Spinal cord (tissue), 10 donors: ENCODE measurements at places on chromosomes 11 and 22. TPM values are rescaled to one million over a fixed set of nuclear protein-coding genes. Genes with fewer than 3 reads are reported as not detected.

DNA sequence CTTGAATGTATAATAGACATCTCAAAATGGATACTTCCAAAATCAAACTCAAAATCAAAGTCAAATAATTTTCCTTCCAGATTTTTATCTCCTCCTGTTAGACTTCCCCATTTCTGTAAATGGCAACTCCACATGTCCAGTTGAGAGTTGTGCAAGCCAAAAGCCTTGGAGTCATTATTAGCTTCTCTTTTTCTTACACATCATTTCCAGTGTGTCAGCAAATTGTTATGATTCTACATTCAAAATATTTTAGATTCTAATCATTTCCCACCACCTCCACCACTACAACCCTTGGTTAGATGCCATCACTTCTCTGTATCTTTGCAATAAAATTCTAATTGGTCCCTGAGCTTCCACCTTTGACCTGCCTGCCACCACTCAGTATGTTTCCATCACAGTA is 155.7 kb downstream of the CNTN5 start:
- no peak for DNase-seq

DNA sequence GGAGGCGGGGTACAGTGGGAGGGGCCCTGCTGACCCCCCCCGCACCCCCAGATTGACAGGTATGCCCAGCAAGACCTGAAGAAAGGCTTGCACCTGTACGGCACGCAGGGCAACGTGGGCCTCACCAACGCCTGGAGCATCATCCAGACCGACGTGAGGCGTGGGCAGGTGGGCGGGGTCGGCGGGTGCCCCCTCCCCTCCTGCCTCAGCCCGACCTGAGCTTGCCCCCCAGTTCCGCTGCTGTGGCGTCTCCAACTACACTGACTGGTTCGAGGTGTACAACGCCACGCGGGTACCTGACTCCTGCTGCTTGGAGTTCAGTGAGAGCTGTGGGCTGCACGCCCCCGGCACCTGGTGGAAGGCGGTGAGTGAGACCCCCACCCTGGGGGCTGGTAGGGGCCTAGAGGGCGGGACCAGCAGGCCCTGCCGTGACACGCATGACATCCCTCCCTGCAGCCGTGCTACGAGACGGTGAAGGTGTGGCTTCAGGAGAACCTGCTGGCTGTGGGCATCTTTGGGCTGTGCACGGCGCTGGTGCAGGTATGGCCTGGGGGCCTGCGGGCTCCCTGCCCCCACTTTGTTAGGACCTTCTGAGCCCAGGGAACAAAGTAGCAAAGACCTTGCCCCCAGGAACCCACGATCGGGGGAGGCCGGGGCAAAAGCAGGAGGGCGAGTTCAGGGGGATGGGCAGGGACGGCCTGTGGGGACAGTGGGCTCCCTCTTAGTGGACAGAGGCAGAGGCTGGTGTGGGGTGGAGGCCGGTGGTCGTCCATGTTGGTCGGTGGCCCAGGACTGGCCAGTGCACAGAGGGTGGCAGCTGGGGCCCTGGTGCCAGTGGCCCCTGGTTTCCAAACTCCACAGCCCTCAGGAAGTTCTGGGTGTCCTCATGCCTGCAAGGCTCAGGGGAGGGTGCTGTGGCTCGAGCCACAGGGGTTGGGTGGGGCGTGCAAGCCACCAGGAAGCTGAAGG is 23.1 kb downstream of the TSPAN4 start:
- DNase-seq = no peak

The OR8D1 gene
- total RNA-seq = not detected

DNA sequence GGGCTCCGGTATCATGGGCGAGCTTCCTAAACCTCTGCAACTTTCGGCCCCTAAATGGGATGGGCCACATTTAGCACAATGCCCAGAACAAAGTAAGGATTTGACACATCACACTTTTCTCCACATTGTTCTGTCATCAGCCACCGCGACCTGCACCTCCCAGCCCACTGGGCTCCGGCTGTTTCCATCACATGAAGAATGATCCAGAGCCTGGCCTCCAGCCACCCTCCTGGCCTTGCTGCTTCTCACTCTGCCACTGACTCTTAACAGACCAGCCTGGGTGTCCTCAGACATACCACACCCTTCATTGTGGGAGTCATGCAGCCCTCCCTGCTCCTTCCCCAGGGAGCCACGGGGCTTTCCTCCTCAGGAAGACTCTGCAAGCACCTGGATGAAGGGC is 113.7 kb downstream of the IGLL1 start:
- DNase-seq = no peak

- no peak for DNase-seq
Measured at GRCh38 chr11:35750315-35750714, 87.7 kb downstream of the TRIM44 start.

- no peak for DNase-seq
Measured at GRCh38 chr11:126450806-126451205, 95.3 kb downstream of the ST3GAL4 start.

- no peak for DNase-seq
Measured at GRCh38 chr11:22749536-22749935, 80.1 kb downstream of the SVIP start.

The FEN1 gene
- 20.7 TPM for total RNA-seq

GRCh38 chr22:41481925-41482318 is 13.0 kb downstream of the ACO2 start:
- DNase-seq = no peak

DNA sequence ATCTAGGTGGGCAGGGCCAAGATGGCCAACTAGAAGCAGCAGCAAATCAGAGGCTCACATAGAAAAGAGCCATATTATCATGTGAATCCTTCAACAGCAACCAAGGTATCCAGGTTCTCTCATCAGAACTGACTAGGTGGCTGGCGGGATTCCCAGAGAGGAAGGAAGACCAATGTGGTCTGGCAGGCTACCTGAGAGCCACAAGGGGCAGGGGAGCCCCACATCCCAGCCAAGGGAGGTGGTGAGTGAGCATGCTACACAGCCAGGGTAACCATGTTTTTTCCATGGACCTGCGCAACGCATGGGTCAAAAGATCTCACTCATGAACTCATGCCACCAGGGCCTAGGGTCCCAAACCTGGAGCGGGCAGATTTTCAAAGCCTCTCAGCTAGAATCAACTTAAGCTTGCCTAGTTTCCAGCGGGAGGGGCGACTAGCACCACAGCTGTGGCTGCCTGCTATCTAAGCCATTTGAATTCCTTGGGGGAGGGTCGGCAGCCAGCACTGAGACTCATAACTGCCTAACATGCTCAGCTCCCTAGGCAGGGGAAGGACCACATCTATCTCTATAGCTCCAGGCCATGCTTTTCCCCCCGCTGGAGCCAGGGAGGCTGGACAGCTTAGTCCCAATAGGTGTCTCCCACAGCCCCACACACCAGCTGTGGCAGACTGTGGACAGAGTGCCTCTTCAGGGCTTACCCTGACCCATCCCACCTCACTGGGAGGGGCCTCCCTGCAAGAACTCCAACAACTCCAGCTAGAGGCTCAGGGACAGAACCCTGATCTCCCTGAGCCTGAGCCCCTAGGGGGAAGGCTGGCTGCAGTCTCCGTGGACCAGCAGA is 28.7 kb upstream of the CASP12 start:
- no peak for DNase-seq

DNA sequence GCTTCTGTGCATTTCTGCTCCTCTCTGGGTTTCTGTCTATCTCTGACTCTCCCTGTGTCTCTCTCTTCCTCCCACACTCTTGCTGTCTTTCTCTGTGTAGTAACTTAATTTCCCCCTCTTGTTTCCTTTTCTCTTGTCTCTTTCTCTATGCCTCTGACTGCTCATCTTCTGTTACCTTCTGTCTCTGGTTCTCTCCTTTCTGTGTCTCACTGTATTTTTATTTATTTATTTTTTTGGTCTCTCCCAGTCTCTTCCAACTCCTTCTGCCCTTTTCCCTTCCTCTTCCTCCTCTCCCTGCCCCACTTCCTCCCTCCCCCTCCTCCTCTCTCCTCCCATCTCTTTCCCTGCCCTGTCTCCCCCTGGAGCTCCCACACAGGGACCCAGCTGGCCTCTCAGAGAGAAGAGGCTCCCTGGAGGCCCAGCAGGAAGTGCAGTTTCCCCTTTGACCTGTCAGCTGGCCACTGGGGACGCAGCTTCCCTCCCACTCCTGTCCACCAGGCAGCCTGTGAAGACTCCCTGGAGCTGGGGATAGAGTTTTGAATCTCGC is 38.3 kb upstream of the MYH9 start:
- DNase-seq = no peak

GRCh38 chr11:4466871-4467442 is 15.5 kb upstream of the OR52K1 start:
- DNase-seq = no peak

- DNase-seq = no peak
Measured at GRCh38 chr22:32858957-32859356, 57.5 kb downstream of the TIMP3 start.

The CHRM4 gene
- total RNA-seq = 1.0 TPM

- DNase-seq = peak; percentile 65
Measured at GRCh38 chr22:20130731-20131596, 640 bp upstream of the ZDHHC8 start.

GRCh38 chr22:30192427-30192826 is 54.1 kb downstream of the LIF start:
- DNase-seq = no peak

DNA sequence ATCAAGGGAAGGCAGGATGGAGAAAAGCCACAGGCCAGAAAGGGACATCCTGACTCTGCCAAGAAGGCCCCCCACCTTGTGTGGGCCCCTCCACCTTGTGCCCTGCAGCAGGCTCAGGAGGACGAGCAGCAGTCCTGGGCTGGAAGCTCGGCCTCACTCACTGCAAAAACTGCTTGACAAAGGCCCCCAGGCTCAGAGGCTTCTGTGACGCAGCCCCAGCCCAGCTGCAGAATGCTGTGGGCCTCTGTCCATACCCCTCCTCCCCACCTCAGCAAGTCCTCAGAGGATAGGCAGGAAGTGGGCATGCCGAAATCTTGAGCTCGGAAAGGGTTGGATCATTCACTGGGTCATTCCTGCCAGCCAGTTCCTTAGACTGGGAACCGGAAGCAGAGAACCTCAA is 61.9 kb downstream of the NRXN2 start:
- no peak for DNase-seq

- no peak for DNase-seq
Measured at GRCh38 chr22:48501231-48501750, 1326.4 kb downstream of the BRD1 start.

The TRPM5 gene
- total RNA-seq = 0.11 TPM

The FANCF gene
- total RNA-seq = 12.8 TPM

GRCh38 chr22:23281406-23282088 is 101.2 kb downstream of the BCR start:
- peak; percentile 94 for DNase-seq

GRCh38 chr11:114615448-114616361 is 20.1 kb upstream of the NXPE4 start:
- no peak for DNase-seq

The MUC2 gene
- total RNA-seq = not detected

The TEX12 gene
- total RNA-seq = 0.99 TPM

The MS4A1 gene
- 0.17 TPM for total RNA-seq

The NAT10 gene
- 30.5 TPM for total RNA-seq

GRCh38 chr11:133803026-133803425 is 42.3 kb downstream of the SPATA19 start:
- no peak for DNase-seq

GRCh38 chr11:116043857-116044256 is 539.6 kb upstream of the CADM1 start:
- DNase-seq = no peak

GRCh38 chr11:8932564-8933180 is at the start of gene C11orf16:
Gene C11orf16 (minus strand): TSS chr11:8932947. CDS start chr11:8932308, 639 bp downstream.
- no peak for DNase-seq

The SERPING1 gene
- 35.7 TPM for total RNA-seq

DNA sequence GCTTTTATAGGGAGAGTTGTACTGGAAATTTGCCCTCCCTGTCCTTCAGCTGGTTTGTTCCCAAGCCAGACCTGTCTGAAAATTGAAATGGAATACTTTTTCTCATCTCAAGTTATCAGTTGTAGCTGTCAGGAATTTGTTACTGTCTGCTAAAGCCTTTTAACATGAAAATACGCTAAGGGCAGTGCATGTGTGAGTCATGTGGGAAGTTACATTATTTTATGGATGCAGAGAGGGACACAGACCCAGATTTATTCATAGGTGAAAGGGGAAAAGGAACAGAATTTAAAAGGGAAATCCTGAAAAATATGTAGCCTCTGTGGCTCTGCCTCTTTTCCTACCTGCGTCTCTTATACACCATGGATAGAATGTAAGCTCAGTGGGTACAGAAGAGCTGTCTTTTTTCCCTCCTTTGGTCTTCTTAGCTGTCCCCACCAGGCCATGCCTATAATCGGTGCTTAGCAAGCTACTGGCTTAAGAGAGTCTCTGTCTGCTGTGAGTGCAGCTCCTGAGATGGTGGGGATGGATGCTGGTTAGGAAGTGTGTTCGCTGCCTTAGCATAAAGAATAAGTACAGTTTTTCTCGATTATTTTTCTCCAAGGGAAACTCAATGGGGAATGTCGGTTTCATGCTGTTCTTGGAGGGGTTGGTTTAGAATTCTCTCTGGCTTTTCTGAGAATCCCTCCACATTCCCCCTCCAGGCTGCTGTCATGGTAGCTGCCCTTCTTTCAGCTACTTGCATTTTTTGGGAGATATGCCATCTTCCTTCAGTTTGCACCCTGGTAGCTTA is 166.8 kb downstream of the TEAD1 start:
- no peak for DNase-seq

GRCh38 chr11:32775908-32776307 is 18.6 kb downstream of the CCDC73 start:
- no peak for DNase-seq

The MRGPRX4 gene
- not detected for total RNA-seq

The PTPRCAP gene
- 1.6 TPM for total RNA-seq

DNA sequence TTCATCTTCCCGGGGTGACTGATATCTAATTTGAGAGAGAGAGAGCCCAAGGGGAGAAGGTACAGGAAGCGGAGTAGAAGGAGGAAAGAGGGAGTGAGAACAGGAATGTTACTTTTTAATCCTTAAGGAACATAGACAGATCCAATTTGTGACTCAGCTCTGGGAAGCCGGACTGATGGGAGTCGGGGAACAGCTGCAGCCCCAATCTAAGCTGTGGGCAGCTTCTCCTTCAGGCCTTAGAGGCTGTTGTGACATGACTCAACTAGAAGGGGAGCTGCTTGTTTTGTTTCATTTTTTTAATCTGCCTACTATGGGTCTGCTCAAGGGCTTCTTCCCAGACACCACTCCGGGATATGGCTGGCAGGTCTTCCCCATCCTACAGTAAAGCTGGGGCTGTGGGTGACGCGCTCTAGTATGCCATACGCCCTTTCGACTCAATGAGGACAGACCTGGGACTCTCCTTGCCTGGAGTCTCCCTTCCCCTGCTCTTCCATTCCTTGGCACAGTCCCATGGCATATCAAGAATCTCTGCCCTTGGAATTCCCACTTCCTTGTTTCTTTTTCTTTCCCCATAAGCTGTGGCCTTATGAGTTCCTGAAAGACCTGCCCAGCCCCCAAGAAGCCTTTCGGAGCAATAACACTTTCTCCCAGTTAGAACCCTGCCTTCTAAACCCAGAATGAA is 103.3 kb upstream of the AKIP1 start:
- DNase-seq = no peak

DNA sequence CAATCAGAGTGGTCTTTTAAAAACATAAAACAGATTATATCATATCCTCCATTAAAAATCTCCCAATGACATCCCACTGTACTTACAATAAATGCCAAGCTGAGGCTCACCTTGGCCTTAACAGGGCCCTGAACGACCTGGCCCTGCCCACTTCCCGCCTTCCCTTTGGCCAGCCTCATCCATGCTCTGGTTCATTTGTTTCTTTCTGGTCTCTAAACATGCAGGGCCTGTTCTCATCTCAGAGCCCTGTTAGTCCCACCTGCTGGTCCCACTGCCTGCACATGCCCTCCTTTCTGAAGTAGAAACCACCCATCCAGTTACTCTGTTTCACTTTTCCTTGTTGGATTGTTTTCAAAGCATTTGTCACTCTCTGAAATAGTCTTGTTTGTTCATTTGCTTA is 227.4 kb downstream of the INSC start:
- DNase-seq = no peak
